ENCODE measurements at places on chromosomes 5 and 9.

DNA sequence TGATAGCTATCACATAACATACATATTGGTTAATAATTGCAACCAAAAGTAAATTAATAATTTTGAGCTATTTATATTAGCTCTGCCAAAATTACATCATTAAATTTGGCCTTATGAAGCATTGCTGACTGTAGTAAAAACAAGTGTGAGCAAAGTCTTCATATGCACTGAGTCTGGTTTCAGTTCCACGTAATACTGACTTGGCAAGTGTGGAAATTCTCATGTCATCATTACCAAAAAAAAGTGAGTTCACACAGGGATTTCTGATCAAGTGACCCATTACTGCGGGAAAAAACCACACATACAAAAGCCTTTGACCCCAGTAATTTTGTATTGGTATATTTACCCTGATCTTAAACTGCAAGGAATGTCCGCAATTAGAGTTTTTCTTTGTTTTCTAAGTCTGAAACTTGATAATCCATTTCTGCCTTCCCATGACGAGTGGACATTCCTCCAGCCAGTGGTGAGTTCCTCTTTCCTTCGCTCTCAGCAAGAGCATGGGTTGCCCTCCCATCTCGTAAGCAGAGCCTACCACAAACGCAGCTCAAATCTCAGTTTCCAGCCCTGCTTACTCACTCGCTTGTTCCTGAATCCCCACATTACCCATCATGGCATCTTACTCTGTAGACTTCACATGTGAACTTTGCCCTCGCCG, 220.2 kb upstream of the DMRT1 start:
- H3K27me3 ChIP-seq, result no peaks in the 10 kb centered on the region
- H3K27ac ChIP-seq, result no peak overlapping the region
- H3K36me3 ChIP-seq, result no peaks in the 10 kb centered on the region
- no peak for DNase-seq

GRCh38 chr5:141430332-141431113, at the start of gene PCDHGA12:
PCDHGA12 (plus strand) TSS chr5:141430507; CDS start chr5:141430760, 253 bp downstream.
- peaks cover 71% of the 10 kb centered on the region for H3K27me3 ChIP-seq
- H3K36me3 ChIP-seq, result peaks cover 31% of the 10 kb centered on the region
- peak within 1 kb of the TSS; percentile 59 for H3K4me3 ChIP-seq

GRCh38 chr5:158619083-158619788, 480.5 kb downstream of the EBF1 start:
- H3K27me3 ChIP-seq, result peaks cover 2% of the 10 kb centered on the region
- no peak overlapping the region for H3K27ac ChIP-seq
- H3K36me3 ChIP-seq, result no peaks in the 10 kb centered on the region
- DNase-seq, result no peak
- no peak overlapping the region for H3K4me3 ChIP-seq
- H3K4me1 ChIP-seq, result no peaks in the 10 kb centered on the region

GRCh38 chr9:81492710-81493447, 196.5 kb downstream of the TLE1 start:
- H3K27ac ChIP-seq, result no peak overlapping the region
- H3K36me3 ChIP-seq, result no peaks in the 10 kb centered on the region
- no peak overlapping the region for H3K4me3 ChIP-seq

DNA sequence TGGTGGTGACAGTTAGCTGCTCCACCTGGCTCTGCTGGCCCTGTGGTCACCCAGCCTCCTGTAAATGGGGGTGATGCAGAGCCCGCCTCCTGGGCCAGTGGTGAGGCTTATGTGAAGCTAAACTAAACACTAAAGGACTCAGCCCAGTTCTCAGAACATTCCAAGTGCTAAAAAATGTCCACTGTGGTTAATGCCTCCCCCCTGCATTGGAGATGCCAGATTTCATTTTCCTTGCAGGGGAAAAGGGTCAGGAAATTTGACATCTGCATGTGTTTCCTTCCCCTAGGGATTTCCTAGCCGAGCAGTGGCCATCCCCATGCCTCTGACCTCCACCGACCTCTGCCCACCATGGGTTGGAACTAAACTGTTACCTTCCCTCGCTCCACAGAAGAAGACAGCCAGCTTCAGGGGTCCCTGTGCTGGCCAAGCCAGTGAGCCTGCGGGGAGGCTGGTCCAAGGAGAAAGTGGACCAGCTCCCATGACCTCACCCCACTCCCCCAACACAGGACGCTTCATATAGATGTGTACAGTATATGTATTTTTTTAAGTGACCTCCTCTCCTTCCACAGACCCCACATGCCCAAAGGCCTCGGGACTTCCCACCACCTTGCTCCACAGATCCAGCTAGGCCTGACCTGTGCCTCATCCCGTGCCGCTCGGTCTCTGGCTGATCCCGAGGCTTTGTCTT, 13.0 kb downstream of the CD74 start:
- H3K27ac ChIP-seq, result peak overlapping the region; percentile 70
- peaks cover 59% of the 10 kb centered on the region for H3K36me3 ChIP-seq
- H3K4me3 ChIP-seq, result no peak overlapping the region
- no peak for DNase-seq

DNA sequence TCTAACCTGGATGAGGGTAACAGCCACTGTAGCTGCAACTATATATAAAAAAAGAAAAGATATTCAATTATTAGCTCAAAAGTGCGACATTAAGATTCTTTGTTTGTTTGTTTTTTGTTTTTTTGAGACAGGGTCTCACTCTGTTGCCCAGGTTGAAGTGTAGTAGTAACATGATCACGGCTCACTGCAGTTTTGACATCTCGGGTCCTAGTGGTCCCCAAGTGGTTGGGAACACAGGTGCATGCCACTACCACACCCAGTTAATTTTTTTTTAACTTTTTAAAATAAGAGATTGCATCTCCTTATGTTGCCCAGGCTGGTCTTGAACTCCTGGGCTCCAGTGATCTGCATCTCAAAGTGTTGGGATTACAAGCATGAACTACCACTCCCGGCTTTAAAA, 61.8 kb downstream of the MEF2C start:
- no peak overlapping the region for H3K27ac ChIP-seq
- H3K36me3 ChIP-seq, result no peaks in the 10 kb centered on the region
- H3K4me1 ChIP-seq, result peaks cover 16% of the 10 kb centered on the region
- no peak for DNase-seq
- peaks cover 9% of the 10 kb centered on the region for H3K27me3 ChIP-seq
- no peak overlapping the region for H3K4me3 ChIP-seq

DNA sequence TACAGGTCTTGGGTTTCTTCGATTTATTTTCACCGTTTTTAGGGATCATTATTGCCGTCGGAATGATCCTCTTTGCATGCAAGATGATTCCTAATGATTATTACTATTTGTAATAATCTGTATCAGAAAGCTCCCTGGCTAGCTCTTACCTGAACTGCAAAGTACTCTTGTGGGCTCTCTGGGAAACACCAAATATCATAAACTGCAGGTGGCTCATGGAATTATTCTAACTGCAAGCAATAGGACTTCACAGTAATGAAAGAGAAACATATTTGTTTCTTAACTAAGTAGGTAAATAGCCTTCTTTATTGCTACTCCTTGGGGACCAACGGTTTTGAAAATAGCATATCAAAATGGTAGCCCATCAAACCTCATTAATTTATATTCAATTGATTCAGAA, 219.4 kb downstream of the NFIB start:
- no peak for DNase-seq
- H3K4me1 ChIP-seq, result no peaks in the 10 kb centered on the region
- H3K4me3 ChIP-seq, result no peak overlapping the region
- no peaks in the 10 kb centered on the region for H3K27me3 ChIP-seq
- H3K36me3 ChIP-seq, result no peaks in the 10 kb centered on the region

GRCh38 chr9:94668418-94668927, 29.2 kb upstream of the FBP1 start:
- peaks cover 6% of the 10 kb centered on the region for H3K27me3 ChIP-seq
- no peak for DNase-seq

GRCh38 chr5:169251333-169252084, 49.4 kb downstream of the SLIT3 start:
- no peak overlapping the region for H3K27ac ChIP-seq
- no peak for DNase-seq
- no peaks in the 10 kb centered on the region for H3K36me3 ChIP-seq
- H3K4me1 ChIP-seq, result no peaks in the 10 kb centered on the region

DNA sequence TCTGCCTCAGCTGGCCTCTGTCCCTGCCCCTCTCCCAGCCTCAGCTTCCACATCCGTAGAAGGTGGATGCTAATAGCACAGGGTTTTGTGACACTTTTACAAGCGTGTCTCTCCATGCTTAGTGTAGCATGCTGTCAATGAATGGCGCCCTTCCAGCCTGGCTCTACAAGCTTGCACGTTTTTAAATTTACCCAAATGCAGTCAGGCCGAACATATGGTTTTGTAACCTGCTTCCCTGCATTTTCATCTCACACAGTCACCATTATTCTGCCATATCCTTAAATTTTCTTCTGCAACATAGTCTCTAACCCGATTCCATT, 28.8 kb downstream of the FAM163B start:
- DNase-seq, result no peak
- no peak overlapping the region for H3K27ac ChIP-seq
- H3K36me3 ChIP-seq, result no peaks in the 10 kb centered on the region

DNA sequence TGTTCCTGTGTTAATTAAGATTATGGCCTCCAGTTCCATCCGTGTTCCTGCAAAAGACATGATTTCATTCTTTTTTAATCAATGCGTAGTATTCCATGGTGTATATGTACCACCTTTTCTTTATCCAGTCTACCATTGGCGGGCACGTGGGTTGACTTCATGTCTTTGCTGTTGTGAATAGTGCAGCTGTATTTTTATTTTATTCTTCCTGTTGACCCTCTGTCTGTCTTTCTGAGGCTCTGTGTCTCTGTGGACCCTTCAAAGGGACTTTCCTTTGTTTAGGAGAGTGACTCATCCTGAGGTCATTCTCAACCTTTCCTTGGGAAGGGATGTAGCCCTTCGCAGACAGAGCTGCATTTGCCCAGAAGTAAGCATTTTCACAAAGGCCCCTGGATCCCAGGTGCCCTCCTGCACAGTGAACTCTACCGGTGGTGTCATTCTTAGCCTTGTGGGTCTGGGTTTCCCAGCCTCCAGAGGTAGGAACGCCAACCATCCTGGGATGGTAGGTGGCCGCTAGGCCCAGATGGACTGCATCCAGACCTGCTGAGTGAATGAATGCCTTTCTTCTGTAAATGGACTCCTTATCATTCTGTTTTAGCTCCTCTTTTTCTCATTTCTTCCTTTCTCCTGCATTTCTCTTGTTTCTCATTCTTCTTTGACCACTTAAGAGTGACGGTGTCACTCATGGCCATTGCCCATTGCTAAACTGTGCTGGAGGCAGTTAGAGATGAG, 22.4 kb downstream of the TRIO start:
- peaks cover 10% of the 10 kb centered on the region for H3K4me1 ChIP-seq
- peaks cover 4% of the 10 kb centered on the region for H3K27me3 ChIP-seq
- no peak for DNase-seq
- H3K27ac ChIP-seq, result no peak overlapping the region

GRCh38 chr9:133609311-133610098, at the start of gene FAM163B:
FAM163B (minus strand) TSS chr9:133609389; CDS start chr9:133580223, 29,166 bp downstream.
- H3K4me1 ChIP-seq, result peaks cover 4% of the 10 kb centered on the region
- H3K27ac ChIP-seq, result no peak within 1 kb of the TSS
- peak; percentile 59 for DNase-seq
- no peaks in the 10 kb centered on the region for H3K36me3 ChIP-seq
- H3K4me3 ChIP-seq, result no peak within 1 kb of the TSS
- H3K27me3 ChIP-seq, result peaks cover 48% of the 10 kb centered on the region

DNA sequence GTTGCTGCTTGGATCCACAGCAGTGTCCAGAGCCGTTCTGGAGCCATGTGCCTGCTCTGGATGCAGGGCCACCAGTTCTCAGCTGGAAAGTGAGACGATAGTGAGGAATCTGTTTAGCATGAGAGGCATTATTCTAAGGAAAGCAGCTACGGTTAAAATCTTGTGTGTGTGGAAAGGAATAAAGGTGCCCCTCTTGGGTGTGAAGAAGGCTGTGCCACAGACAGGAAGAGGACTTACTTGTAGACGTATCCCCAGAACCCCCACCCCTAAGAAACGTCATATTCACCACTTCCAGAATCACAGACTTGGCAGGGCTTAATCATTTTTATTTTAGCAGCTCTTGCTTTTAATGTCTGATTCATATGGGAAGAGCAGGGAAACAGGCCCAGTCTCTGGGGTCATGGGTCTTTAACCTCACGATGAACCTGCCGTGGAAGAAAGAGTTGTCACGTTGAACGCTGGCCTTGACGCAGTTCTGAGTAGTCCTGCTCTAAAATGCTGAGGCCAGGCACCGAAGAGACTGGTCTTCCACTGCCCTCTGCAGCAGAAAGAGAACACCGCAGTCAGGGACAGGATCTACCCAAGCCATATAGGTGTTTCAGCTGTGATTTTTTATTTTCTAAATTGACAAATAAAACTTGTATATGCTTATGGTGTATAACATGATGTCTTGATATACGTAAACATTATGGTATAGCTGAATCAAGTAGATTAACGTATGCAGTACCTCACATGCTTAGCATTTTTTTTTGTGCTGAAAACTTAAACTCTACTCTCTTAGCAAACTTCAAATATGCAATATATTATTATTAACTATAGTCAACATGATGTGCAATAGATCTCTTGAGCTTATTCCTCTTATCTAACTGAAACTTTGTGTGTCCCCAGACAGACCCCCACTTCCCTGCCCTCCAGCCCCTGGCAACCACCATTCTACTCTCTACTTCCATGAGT, 38.8 kb downstream of the CARTPT start:
- H3K36me3 ChIP-seq, result no peaks in the 10 kb centered on the region
- H3K4me3 ChIP-seq, result no peak overlapping the region
- H3K4me1 ChIP-seq, result peaks cover 7% of the 10 kb centered on the region
- DNase-seq, result peak; percentile 46

GRCh38 chr9:94800424-94801117, 74.1 kb downstream of the AOPEP start:
- H3K27ac ChIP-seq, result no peak overlapping the region
- H3K4me1 ChIP-seq, result peaks cover 30% of the 10 kb centered on the region
- H3K36me3 ChIP-seq, result peaks cover 24% of the 10 kb centered on the region
- no peaks in the 10 kb centered on the region for H3K27me3 ChIP-seq

DNA sequence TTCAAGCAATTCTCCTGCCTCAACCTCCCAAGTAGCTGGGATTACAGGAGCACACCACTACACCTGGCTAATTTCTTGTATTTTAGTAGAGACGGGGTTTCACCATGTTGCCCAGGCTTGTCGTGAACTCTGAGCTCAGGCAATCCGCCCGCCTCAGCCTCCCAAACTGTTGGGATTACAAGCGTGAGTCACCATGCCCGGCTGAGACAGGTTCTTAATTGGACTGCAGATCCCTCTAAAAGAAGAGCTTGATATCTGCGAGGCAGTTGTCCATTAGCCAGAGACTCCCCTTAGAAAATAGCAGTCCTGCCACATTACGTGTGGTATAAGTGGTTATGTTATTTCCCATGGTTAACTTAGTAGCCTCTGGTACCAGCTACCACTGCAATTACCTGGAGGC, 46.6 kb upstream of the NPR3 start:
- no peaks in the 10 kb centered on the region for H3K36me3 ChIP-seq
- H3K27me3 ChIP-seq, result peaks cover 5% of the 10 kb centered on the region
- no peaks in the 10 kb centered on the region for H3K4me1 ChIP-seq
- H3K27ac ChIP-seq, result no peak overlapping the region
- no peak for DNase-seq

DNA sequence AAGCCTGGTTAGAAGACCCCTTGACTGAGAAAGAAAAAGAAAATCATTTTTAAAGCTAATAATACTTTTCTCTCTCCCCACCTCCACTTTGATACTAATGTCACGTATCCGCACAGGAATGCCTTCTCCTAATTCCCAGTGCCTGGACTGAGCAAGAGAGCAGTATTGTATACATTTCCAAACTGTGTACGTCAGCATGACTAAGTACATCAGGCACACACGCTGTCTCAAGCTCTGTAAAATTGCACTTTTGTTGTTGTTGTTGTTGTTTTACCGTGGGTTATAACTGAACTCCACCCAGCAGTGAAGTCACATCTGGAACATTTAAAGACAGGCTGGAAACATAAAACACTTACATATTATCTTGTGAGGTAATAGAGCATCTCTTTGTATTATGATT, 407.6 kb downstream of the DNAH5 start:
- no peaks in the 10 kb centered on the region for H3K27me3 ChIP-seq
- no peak for DNase-seq
- no peaks in the 10 kb centered on the region for H3K4me1 ChIP-seq
- H3K4me3 ChIP-seq, result no peak overlapping the region
- no peaks in the 10 kb centered on the region for H3K36me3 ChIP-seq
- no peak overlapping the region for H3K27ac ChIP-seq

Data from activated naive CD8-positive, alpha-beta T cell treated with anti-CD3 and anti-CD28 coated beads, Interleukin-2, amount 50 U/mL, for 24 hours (primary cell).